GM12892 (cell line): ENCODE measurements at places on chromosomes 3 and 15.

- DNase-seq: no peak
Measured at GRCh38 chr3:186882881-186883685, 40.6 kb downstream of the ADIPOQ start.

GRCh38 chr15:84749111-84749991, 959 bp downstream of the ZNF592 start:
- no peak for DNase-seq

DNA sequence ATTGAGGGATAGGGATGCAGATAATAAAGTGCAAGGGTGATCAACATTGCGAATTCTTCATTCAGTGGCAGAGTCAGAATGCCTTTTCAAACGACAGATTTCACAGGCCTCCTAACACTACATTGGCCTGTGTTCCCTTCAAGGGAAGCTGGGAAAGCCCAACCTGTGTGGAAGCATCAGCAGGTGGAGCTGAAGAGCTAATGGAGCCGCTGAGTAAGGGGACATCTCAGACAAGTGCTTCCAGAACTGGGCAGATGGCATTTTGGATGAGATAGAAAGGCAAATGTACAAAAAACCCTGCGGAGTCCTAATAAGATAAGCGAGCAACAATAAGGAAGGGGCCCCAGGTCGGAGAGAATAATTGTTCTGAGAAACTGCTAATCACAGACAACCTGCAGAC, 8.5 kb upstream of the SLC24A5 start:
- no peak for DNase-seq

DNA sequence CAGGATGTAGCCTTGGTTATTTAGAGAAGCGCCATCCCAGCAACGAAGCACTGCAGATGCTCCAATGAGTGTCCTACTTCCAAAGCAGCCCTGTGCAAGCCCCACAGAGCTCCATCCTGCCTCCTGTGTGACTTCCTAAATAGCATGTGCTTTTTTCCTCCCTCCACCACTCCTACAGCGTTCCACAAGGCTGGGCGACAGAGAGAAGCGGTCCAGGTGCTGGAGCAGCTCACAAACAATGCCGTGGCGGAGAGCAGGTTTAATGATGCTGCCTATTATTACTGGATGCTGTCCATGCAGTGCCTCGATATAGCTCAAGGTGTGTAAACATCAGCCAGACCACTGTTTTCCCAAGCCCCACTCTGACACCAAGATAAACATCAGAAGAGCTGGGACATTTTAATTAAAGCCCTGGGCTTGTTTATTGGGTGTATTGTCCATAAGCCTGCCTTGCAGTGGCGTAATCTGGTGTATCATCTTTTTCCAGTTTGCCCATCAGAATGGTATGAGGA, 22.2 kb upstream of the RHO start:
- no peak for DNase-seq

GRCh38 chr3:71305231-71306206, 278.0 kb downstream of the FOXP1 start:
- no peak for DNase-seq

- no peak for DNase-seq
Measured at GRCh38 chr3:90068783-90069182, 961.4 kb downstream of the EPHA3 start.

DNA sequence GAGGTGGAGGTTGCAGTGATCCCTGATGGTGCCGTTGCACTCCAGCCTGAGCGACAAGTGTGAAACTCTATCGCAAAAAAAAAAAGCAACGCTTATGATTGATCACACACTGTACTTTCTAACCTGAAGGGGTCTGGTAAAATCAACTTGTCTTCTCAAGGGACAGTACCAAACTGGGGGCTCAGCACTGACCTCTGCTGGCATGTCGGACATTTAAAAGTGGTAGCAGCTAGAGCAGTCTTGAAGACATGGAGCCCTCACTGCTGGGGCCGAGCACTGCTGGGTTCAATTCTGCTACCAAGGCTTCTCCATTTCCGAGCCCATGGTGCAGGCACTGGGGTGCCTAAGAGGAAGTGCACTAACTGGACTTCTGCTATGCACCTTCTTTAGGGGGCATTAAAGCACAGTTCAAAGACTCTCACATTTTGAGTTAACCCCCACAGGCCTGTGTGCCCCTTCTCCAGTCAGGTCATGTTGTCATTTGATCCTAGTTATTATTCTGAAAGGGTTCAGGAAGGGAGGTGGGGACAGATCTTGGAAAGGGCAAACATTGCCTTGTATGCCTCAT, 26.4 kb upstream of the LAMP3 start:
- DNase-seq: no peak
